H4 (cell line): ENCODE measurements at places on chromosomes 4 and X. TPM values are rescaled to one million over a fixed set of nuclear protein-coding genes. Genes with fewer than 3 reads are reported as not detected.

NR3C2 gene
- total RNA-seq, result 1.2 and 1.9 TPM in 2 replicates

- no peak for DNase-seq
These were observed 56.6 kb upstream of the PACRGL start for GRCh38 chr4:20643631-20644030.

GRCh38 chr4:70992391-70992881 lies 1.0 kb upstream of the DCK start:
- no peak for DNase-seq

NPY2R gene
- not detected in 2 replicates for total RNA-seq

DNA sequence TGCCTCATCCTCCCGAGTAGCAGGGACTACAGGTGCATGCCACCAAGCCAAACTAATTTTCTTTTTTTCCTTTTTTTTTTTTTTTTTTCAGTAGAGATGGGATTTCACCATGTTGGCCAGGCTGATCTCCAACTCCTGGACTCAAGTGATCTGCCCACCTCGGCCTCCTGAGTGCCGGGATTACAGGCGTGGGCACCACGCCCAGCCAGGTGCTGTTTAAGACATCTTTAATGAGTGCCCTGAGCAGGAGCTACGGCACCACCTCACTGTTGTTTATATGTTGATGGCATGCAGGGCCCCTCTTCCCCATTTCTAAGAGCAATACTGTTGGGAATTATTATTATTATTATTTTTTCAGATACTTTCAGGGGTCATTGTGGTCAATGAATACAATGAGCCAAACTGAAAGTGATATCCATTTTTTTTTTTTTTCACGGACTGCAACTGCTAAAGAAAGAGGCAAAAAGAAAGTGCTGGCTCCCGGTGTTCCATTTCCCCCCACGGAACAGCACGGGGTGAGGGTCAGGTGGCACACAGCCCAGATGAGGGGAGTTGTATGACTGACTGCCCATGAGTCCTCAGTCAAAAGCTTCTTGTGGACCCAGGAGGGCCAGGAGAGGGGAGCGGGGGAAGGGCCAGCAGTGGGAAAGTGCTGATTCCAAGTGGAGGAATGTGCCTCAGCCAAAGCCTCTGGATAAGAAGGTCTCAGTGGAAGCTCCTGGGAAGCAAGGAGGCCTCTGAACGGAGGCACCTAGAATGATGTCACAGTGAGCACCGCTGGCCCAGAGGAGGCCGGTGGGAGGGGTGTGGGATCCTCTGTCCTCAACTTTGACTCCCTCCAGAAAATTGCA lies 101.8 kb upstream of the HPF1 start:
- no peak for DNase-seq

HTN1 gene
- not detected in 2 replicates for total RNA-seq

AWAT2 gene
- not detected in 2 replicates for total RNA-seq

DNA sequence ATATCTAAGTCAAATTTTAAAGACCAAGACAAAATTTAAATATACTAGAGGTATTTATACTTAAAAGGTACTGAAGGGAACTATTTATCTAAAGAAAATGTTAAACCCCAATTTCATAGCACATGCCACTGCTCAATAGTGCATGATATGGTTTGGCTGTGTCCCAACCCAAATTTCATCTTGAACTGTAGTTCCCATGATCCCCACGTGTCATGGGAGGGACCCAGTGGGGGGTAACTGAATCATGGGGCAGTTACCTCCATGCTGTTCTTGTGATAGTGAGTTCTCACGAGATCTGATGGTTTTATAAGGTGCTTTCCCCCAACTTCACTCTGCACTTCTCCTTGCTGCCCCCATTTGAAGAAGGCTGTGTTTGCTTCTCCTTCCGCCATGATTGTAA lies 32.3 kb downstream of the MAML3 start:
- no peak for DNase-seq

HTR2C gene
- not detected in 2 replicates for total RNA-seq

USP17L13 gene
- total RNA-seq, result not detected in 2 replicates

BMPR1B gene
- total RNA-seq, result 5.9 and 10.5 TPM in 2 replicates

DNA sequence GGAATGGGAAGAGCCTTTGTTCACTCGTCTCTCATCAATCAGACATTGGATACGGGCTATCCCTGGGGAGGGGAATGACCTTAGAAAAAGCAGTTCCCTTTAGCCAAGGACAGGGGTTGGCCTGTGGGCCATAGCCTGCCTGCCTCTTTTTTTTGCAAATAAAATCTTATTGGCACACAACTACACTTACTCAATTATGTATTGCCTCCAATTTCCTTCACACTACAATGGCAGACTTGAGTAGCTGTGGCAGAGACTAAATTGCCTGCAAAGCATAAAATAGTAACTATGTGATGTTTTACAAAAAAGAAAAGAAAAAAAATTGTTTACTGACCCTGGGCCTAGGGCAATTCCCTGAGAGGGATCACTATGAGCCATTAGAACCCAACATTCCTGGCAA lies 23.4 kb downstream of the PPP1R2C start:
- DNase-seq, result no peak

DNA sequence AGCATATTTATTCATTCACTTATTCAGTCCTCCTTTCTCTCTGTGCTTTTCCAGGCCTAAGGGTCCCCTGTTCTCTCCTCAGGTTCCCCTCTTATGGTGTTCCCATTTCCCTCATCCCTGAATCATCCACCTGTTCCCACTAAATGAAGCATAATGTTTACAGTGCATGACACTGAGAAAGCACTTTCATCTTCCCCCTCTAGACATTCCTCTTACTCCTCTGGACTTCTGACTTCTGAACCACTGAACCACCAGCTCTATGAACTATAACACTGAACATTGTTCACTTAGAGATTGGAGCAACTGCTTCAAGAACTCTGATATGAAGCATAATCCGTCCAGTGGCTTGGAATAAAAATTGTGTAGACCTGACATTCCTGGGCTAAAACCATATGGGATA lies 59.5 kb downstream of the CD38 start:
- DNase-seq, result no peak

ASMT gene
- total RNA-seq, result not detected in 2 replicates

SLC6A8 gene
- 21.7 and 43.3 TPM in 2 replicates for total RNA-seq

DNA sequence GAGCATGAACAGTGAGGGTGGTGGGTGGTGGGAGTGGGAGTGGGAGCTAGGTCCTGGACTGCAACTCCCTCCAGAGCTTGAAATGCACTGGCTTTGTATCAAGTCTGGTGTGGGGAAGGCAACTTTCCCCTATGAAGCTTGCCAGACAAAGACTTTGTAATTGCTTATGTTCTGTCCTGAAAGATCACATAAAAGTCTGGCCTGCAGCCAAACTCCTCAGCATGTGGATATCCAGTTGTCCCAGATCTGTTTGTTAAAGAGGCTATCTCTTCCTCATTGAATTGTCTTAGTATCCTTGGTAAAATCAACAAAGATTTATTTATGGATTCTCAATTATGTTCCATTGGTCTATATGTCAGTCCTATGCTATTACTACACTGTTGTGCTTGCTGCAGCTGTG lies 607.9 kb downstream of the GLUD2 start:
- no peak for DNase-seq

PLXNB3 gene
- 0.60 and 1.6 TPM in 2 replicates for total RNA-seq

DNA sequence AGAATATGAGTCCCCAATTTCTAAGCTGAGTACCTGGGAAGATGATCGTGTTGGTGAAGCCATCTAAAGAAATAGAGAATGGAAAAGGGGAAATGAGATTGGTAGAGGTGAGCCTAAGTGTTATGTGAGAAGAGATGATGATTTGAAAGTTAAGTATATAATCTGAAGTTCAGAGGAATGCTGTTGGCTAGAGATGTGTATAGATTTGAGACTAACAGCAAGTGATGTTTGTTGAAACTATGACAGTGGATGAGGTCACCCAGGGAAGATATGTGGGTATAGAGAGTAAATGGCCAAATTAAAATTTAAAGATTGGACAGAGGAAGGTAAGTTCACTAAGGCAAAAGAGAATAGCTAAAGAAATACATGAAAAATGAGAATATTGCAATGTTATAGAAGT lies 324.2 kb downstream of the MAPK10 start:
- no peak for DNase-seq

DNA sequence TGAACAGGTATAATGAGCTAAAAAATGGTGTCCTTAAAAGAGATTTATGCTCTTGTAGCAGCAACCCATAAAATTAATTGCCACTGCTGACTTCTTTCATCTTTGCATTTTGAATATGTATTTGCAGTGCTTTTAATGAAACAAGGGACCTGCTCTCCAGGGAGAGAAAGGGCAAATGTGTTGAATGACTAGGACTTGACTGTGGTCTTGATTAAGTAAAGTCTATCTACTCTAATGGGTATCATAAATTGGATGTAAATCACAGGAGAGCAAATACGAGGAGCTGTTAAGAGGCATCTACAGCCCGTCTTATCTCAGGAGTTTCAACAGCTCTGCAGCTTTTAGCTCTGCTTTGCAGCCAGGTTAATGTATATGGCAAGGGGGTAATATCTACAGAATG lies 216.4 kb downstream of the PALLD start:
- no peak for DNase-seq

DNA sequence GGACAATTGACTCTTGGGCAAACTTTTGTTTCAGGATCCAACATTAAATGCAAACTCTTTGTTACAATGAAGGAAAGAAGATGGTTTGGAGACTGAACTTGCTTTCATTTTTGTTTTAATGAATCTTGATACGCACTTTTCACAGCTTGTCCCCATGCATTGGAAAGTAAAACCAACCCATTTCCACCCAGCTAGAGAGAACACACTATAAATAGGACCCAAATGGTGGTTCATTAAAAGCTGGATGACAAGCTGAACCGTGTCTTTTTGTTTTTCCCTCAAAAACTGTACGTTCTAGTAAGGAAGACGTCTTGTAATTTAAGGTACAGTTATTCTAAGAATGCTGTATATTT lies 95.3 kb upstream of the EGFL6 start:
- DNase-seq, result no peak

OCIAD1 gene
- 212 and 281 TPM in 2 replicates for total RNA-seq

- DNase-seq, result peak; percentile 34
These were observed 67.4 kb upstream of the GBA3 start for GRCh38 chr4:22625311-22625710.

DNA sequence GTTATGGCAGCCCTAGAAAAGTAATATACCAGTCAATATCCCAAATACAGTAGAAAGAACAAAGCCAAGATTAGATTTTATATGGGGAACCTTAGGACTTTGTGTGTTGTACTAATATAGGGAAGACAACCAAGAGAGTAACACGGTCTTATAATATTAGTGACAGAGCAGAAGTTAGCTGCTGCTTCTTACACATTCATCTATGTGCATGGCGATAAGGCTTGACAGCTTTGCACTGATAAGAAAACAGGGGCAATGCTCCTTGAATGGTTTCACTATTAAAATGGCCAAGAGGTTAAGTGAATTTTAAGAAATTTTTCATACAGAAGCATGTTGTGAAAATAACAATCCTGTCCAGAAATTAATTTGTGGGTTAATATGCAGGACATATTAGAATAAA lies 521.6 kb downstream of the CCSER1 start:
- no peak for DNase-seq

ARX gene
- not detected in 2 replicates for total RNA-seq

CHRNA9 gene
- 0.85 and 1.4 TPM in 2 replicates for total RNA-seq

FGF2 gene
- 3.1 and 4.9 TPM in 2 replicates for total RNA-seq

TRIM75 gene
- total RNA-seq, result not detected in 2 replicates
